Iris pigment epithelial cell (primary cell): ENCODE measurements at places on chromosomes 1 and 21.

DNA sequence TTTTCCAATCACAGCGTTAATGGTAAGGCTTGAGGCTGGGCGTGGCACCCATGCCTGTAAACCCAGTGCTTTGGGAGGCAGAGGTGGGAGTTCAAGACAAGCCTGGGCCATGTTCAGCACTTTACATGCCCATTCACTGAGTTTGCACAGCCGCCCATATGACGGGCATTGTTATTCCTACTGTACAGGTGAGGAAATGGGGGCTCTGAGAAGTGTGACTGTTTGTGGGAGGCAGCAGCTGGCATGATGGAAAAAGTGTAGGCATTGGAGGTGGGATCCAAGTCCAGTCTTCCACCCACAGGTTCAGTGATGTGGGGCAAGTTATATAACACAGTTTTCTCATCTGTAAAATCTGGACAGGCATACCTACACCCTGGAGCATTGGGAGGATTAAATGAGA, 445.9 kb downstream of the KIF26B start:
- no peak for DNase-seq

DNA sequence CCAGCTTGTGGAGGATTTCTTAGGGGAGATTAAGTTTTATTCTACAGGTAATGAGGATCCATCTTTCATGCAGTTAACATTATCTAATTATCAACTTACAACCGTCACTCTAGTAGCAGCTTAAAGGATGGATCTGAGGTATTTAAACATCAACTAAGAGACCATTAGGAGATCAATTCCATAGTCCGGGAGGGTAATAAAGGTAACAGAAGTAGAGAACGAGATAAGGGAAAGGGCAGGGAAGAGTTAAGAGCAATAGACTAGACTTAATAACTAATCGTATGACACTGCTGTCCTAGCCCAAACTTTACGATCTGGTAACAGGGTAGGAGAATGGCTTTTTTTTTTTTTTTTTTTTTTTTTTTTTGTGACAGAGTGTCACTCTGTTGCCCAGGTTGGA, 19.5 kb upstream of the CCDC17 start:
- DNase-seq: no peak

DNA sequence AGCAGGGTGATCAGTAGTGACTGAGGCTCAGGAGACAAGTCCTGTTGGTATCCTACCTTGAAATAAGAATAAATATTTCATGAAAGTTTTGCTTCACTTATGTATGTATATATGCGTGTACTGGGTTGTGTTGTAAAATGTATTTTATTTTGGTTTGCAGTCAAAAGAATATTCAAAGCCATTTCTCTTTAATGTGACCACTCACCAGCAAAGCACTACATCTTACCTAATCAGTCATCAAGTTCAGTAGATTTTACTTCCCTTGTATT, 11.0 kb downstream of the SCP2 start:
- DNase-seq: no peak

DNA sequence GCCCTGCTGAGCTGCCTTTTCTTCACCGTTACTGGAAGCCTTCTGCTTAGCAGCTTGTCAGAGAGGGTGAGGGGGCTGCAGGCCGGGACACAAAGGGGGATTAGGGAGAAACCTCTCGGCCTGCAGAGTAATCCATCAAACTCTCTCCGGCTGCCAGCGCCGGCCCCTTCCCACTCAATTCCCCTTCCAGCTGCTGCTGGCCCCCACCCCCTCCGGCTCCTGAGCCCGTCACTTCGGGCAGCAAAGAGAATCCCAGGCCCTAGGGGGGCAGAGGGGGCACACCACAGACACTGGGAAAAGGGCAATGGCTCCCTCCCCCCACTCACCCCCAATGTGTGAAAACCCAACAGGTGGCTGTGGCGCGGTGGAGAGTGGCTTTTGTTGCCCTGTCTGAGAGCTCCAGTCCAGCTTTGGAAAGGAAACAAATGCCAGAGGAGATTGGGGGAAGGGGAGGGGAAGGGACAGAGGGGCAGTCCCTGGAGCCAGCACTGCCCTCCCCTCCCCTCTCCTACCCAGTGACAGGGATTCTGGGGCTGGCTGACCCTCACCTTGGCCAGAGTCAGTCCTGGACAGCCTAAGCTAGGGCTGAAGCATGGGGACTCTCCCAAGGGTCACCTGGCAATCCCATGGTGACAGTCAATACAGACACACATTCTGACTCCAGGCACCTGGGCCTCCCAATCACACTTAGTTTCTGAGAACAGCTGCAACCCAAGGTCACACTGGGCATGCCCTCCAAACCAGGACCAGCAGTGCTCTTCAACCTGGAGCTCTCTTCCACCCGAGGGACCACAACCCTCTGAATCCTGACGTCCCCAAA, 9.5 kb downstream of the SLC45A3 start:
- no peak for DNase-seq

- peak; percentile 87 for DNase-seq
Measured at GRCh38 chr1:8889925-8890785, 11.7 kb upstream of the ENO1 start.

GRCh38 chr1:27609618-27610240, 5.8 kb upstream of the AHDC1 start:
- DNase-seq: no peak

DNA sequence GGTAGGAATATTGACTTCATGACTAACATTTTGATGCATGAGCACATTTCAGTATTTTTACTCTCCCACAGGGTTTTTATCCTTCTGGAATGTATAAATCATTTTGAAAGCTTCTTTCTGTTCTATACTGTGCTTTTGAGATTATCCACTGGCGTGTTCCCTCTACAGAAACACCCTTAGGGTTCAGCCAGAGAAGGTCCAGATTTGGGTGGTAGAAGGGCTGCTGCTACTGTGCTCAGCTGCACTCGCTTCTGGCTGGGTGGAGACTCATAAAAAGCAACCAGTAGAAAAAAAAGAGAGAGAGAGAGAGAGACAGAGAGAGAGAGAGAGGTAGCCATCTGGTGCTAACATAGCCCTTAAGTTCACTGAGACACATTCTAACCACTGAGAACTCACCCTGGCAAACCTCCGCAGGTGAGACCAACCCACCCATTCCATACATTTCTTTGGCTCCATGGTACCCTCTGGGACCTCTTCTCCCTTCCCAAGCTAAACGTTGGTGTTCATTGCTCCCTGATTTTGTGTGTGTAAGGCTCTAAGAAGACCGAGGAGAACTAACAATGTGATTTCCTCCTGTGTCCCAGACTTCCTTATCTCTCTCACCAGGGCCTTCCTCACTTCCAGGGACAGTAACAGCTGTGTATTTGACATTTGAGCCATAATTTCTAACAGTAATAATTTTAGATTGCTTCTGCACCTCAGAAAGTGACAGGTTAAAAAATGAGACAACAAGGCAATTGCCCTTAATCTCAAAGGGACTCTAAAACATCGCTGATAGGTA, 7.2 kb downstream of the APCS start:
- DNase-seq: peak; percentile 64

DNA sequence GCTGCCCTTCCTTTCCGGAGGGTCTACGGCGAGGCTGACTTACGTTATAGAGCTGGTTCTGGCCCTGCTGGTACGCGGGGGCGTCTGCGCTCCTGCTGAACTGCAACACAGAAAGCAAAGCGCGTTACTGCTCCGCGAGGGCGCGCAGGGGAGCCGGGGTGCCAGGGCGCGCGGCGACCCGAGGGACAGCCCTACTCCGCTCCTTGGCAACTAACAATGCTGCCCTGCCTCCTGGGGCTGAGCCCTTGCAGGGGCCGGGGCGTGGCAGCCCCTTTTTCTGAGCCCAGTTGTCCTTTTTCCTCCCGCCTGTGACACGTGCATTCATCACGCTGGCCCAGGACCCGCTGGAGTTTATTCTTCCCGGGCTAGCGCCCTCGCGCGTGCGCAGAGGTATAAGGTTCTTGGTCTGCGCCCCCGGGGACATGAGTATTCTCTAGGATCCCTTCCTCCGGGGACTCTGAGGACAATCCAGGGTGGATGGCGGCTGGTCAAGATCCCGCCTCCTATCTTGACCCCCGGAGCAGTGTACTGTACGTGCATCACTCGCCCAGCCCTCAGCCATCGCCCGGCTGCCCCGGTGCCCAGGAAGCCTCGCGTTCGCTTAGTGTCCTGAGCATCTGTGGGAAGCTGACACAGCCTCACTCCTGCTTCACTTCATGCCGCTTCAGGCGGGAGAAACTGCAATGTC, 78.9 kb downstream of the CD247 start:
- peak; percentile 45 for DNase-seq
